Naive thymus-derived CD8-positive, alpha-beta T cell (primary cell): ENCODE measurements at places on chromosomes 2 and 18. TPM values are rescaled to one million over a fixed set of nuclear protein-coding genes. Genes with fewer than 3 reads are reported as not detected.

Gene CCDC150
- 0.49 TPM for total RNA-seq

Gene HDLBP
- 133 TPM for total RNA-seq

Gene ALLC
- total RNA-seq: not detected

Gene RNF152
- 0.19 TPM for total RNA-seq

Gene OBSL1
- total RNA-seq: 1.1 TPM

Gene SUCLG1
- 44.0 TPM for total RNA-seq

Gene BCL2
- total RNA-seq: 32.9 TPM

Gene PTCD3
- 182 TPM for total RNA-seq

Gene SP3
- total RNA-seq: 141 TPM

Gene POTEJ
- not detected for total RNA-seq

Gene PECR
- 15.7 TPM for total RNA-seq

Gene RGPD3
- total RNA-seq: not detected

Gene ATP6V1B1
- not detected for total RNA-seq
